Karpas-422 (cell line): ENCODE measurements at places on chromosomes 4 and X.
A peak's percentile ranks its signal among the peaks of the same experiment; 100 is the strongest.

DNA sequence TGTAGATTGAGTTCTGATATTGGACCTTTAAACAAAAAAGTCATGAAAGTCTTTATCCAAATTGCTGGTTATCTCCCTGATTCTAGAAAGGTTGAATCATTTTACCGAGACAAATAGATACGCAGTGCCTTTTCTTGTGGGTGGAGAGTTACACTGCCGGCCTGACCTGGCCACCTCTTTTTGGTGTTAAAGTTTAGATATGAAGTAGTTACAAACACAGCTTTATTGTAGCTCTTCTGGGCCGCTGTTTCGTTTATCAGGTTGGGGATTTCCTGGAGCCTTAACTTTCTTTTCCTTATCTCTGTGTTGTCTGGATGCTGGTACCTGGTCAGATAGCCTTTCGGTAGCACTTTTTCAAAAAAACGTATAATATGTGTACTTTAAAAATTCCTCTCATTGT, 31.0 kb downstream of the FNIP2 start:
- DNase-seq: no peak

GRCh38 chr4:40962551-40963180, 212.9 kb downstream of the NSUN7 start:
- DNase-seq: no peak

GRCh38 chr4:132818091-132818490, 331.0 kb upstream of the PCDH10 start:
- peak; percentile 47 for DNase-seq

- no peak for DNase-seq
These were observed 345.4 kb downstream of the STIM2 start for GRCh38 chr4:27206009-27206408.
